ENCODE measurements at places on chromosomes 7 and 10.

DNA sequence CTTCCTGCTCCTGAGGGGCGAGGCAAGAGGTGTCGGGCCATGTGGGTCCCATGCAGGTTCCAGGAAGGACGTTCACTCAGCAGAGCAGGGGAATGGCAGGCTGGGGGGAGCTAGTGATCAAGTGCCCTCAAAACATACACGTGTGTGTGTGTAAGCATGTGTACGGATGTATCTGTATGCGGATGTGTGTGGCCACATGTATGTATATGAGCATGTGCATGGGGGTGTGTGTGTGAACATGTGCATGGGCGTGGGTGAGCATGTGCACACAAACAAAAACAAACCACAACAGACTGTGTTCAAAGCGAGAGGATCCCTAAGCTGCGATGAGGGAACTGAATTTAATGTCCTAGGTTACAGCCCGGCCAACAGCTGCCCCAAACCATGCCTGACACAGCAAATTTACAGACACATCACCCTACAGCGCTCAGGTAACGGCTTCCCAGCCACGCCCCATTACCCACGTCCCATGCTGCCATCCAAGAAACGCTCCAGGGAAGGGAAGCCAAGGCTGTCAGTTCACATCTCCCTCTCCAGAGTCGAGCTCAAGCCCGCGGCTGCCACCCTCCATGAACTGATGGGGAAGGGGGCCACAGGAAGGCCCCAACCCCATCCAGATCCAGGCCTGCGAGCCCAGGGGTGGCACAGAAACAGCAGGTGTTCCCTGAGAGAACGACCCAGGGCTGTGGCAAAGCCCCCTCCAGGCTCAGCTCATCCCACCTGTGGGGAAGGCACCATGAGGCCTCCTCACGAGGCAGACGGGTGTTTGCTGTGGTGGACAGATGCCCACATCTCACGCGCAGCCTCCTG, 56.6 kb downstream of the PTPRN2 start:
- no peak for DNase-seq

DNA sequence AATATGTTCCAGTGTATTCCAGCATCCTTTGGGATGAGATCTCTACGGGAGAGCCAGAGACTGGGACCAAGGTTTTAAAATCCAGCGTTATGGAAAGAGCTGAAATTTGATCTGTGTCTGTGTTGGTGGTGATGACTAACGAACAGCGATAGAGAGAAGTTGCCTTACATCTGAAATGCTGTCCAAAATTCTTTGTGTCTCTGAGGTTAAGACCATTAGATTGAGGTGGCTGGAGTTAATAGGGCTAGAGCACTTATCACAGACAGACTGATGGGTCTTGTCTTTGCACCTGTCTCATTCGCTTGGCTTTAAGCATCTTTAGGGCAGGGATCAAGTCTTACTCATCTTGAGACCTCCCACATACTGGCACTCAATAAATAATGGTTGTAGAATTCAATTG, 41.0 kb upstream of the RAPGEF5 start:
- no peak for DNase-seq

DNA sequence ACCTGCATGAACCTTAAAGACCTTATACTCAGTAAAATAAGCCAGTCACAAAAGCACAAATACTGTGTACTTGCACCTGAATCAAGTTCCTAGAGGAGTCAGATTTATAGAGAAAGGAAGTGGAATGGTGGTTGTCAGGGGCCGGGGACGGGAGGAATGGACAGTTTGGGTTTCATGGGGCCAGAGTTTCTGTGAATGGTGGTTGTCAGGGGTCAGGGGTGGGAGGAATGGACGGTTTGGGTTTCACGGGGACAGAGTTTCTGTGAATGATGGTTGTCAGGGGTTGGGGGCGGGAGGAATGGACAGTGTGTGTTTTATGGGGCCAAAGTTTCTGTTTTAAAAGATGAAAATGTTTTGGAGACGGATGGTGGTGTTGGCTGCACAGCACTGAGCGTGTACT, 260.0 kb upstream of the MKI67 start:
- no peak for DNase-seq

GRCh38 chr10:59126261-59126660, 50.2 kb upstream of the PHYHIPL start:
- no peak for DNase-seq

DNA sequence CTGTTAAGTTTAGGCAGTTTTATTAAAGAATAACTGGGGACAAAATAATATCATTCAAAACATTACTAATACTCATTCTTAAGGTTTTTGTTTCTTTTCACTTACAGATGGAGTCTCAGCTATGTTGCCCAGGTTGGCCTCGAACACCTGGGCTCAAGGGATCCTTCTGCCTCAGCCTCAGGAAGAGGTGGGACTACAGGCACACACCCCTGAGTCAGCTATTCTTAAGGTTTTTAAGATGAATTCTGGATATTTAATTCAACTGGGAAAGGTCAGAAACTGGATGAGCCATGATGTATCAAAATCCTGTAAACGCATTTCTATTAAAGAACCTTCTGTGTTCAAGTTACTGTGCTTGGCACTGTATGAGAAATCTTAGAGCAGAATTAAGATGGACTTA, 3.5 kb downstream of the OAT start:
- DNase-seq, result no peak

- no peak for DNase-seq
Measured at GRCh38 chr7:68279827-68280400, 1283.3 kb downstream of the TYW1 start.

DNA sequence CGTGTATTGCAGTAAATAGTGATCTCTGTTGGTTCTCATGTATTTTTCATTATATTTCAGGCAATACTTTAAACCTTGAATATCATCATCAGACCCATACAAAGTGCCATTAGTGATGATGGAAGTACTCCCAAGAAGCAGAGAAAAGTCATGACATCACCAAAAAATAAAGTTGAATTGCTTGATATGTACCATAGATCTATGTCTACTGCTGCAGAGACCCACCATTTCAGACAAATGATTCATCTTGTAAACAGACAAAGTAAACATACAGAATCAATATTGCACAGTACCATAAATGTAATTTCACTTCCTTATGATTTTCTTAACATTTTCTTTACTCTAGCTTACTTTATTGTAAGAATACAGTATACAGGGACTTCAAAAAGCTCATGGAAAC, 347.8 kb downstream of the IPMK start:
- no peak for DNase-seq

DNA sequence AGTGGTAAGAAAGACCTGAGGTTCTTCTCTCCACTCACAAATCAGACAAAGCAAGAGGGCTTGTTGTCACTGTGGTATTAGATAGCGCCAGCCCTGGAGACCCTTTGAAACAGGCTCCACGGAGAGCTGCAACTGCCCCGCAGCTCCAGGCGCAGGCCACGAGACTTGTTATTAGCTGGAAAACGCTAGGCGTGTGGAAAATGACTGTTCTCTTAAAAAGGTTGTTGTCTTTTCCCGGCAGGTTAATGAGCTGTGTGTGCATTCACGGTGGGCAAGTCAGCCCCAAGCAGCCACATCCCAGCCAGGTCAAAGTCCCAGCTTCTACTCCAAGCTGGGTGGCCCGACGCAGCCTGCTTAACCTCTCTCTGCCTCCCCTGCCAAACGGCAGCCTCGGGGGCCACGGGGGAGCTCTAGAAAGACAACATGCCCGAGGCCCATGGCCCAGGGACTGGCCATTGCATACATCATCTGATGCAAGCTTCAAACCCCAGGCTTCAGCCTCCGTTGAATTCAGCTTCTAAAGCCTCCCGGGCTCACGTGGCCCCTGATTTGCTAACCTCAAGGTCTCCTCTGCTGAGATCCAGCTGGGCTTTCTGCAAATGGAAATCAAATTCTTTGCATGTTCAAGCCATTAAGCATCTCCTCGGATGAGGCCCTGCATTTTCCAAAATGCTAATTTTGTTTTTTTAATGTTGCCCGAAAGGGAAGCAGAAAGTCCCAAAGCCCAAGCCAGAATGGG, 61.3 kb upstream of the DNAAF5 start:
- peak; percentile 37 for DNase-seq

DNA sequence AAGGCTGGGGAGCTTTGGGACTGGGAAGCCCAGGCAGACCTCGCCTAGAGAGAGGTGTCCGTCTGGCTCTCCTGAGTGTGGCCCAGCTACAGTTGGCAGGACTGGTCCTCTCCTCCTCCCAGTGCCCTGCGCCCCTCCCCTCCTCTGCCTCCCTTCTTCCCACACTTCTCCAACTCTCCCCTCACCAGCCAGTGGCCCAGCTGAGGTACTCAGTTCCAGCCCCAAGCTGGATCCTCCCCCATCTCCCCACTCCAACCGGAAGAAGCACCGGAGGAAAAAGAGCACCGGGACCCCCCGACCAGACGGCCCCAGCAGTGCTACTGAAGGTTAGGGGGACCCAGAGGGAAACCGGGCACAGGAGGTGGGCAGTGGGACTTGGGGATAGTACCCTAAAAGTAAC, 27.7 kb downstream of the GBX1 start:
- DNase-seq, result no peak

- no peak for DNase-seq
Measured at GRCh38 chr7:110454713-110455112, 636.2 kb upstream of the LRRN3 start.

- DNase-seq, result no peak
Measured at GRCh38 chr7:63899691-63900393, 98.8 kb upstream of the ZNF722 start.

- no peak for DNase-seq
Measured at GRCh38 chr10:43479275-43479674, 42.4 kb downstream of the ZNF487 start.
